ENCODE measurements at places on chromosomes 1 and 21.
A peak's percentile ranks its signal among the peaks of the same experiment; 100 is the strongest.

DNA sequence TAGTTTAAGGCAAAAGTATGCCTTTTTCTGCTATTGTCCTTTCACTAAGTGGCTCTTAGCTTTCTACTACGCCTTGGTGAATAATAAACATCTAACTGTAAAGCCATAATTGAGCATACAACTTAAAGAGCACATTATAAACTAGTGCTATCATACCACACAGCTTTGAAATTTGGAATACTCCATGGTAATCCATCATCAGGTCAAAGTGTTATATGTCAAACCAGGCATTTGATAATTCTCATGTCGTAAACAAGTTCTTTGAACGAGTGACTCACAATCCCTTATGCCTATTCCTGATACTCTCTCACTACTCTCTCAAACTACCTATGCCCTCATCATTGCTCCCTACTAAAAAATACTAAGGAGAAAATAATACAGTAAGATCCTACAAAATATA lies 60.3 kb upstream of the FMN2 start:
- no peak for DNase-seq

- DNase-seq, result no peak
These were observed 82.5 kb upstream of the ZNF648 start for GRCh38 chr1:182143825-182144645.

- DNase-seq, result no peak
These were observed 10.2 kb downstream of the TAS1R2 start for GRCh38 chr1:18849261-18849711.

DNA sequence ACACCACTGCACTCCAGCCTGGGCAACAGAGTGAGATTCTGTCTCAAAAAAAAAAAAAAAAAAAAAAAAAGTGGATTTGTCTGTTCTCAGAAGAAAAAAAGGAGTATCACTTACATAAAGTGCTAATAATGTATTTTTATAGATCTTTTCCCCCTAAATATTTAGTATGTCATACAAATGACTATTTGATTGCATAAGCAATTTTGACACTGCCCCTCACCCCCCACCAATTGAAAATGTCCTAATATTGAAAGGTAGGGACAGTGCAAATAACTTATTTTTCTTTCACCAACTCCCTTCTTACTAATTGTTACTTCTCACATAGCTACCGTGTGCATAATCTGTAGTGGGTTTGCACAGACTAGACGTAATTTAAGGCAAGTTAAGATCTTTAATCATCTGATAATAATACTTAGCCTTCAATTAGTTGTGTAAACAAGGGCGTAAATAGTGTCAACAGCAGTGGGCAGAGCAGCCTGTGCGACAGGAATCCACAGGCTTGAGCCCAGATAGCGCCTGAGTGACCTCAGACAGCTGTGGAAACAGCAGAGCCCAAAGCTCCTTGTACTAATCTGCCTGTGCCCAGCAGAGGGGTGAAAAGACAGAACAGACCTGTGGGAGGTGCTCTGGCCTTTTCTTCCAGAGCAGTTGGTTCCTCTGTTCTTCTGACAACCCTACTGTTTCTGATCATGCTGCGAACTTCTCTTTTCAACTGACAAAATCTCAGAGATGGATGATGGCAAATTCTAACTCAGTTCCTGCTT lies 4.5 kb upstream of the IER5 start:
- peak; percentile 20 for DNase-seq

- DNase-seq, result no peak
These were observed 948 bp downstream of the FBXO2 start for GRCh38 chr1:11653101-11653860.

DNA sequence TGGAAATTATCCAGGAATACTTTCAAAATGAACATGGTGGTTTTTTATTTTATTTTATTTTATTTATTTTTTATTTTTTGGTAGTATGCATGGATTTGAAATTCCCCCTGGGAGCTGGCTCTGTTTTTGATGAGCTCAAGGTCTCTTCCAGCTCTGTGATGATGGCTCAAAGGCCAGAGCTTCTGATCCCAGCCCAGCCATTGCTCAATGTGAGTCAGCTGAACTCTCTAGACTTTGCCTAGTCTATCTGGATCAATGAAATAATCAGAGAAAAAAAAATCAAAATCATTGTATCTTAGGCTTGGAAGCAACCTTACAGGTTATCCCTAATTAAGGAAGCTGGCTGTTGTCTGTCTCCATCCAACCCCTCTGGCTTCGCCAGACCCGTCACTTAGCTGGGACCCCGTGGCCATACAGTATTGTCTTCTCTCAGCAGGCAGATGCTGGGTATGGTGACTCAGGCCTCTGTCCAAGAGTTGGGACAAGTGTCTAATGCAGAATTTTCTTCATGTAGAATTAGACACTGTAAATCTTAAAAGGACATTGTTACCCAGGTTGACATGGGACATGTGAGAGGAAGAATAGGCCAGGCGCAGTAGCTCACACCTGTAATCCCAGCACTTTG lies 90.2 kb upstream of the LPGAT1 start:
- DNase-seq, result no peak

DNA sequence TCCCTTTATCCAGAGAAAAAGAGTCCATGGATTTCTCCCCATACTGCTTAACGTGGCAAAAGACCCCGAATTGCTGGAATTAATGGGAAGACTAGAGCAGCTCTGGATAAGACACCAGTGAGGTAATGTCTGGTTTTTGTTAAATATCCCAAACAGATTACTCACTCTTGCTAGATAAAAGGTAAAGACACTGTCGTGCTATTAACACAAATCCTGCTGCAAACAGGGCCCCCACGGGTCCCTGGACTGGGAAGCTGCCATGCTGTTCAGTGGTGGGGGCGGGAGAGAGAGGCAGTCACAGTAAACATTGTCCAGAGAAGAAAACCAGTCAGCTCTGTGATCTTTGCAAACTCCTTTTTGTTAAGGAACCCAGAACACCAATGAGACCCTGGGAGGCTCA lies 15.2 kb upstream of the SRP9 start:
- DNase-seq, result no peak

GRCh38 chr1:47067097-47067594 lies at the start of gene CYP4Z1:
Gene CYP4Z1 (plus strand): TSS chr1:47067231. CDS start chr1:47067491, 260 bp downstream.
- no peak for DNase-seq

- DNase-seq, result no peak
These were observed 117.7 kb downstream of the CTH start for GRCh38 chr1:70528590-70529333.

GRCh38 chr1:94092210-94092613 lies 28.7 kb downstream of the ABCA4 start:
- DNase-seq, result no peak

DNA sequence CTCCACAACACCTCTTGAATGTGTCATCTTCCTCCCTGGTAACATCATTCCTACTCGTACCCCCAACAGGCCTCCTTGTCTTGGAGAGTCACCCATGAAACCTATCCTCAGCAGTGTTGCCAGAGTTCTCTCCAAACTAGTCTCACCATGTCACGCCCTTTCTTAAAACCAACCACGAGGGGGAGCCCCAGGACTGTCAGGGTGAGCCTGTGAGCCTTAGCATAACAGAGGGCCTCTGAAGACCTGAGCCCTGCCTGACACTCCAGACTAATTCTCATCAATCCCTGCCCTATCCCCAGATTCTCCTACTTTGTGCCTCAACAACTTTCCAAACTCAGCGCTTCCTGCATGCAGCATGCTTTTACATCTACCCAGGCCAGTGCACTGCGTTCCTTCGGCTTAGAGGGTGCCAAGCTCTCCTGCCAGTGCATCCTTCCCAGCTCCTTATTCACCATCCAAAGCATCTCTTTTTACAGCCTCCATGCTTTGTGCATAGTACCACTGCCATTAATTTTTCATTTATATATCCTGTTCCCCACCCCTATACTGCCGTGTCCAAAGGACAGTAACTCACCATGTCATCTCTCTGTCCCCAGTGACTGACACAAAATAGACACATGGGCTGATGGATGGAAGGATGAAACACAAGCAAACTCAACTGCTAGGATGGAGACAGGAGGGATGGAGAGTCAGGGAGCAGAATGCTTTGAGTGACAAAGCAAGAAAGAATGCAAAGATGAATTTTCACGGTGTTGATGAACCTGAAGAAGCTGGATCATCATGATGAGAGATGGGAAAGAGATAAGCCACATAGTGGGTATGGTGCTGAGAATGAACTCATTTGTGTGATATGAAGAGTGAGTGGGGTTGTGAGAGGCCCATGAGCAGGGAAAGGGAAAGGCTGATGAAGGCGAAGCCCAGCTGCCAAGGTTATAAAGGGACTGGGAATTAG lies 34.0 kb downstream of the ZNF697 start:
- DNase-seq, result no peak

DNA sequence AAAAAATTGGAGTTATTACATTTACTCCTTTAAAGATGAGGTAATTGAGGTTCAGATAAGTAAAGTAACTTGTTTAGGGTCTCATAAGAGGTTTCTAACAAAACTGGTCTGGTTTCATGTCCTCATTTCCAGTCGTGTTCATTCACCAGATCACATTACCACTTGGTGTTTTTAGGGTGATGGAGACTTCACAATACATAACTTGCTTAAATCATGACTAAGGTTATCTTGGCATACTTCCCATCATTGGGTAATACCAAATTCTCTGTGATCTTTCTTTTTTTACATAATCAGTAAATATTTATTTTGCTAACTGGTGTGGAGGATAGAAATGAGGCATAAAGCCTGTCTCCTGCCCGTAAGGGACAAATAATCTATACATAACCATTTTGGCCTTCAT lies 31.6 kb upstream of the RPTN start:
- no peak for DNase-seq

GRCh38 chr1:185786524-185786923 lies 52.3 kb downstream of the HMCN1 start:
- DNase-seq, result no peak

GRCh38 chr1:20871419-20871818 lies 84.3 kb upstream of the HP1BP3 start:
- DNase-seq, result no peak

DNA sequence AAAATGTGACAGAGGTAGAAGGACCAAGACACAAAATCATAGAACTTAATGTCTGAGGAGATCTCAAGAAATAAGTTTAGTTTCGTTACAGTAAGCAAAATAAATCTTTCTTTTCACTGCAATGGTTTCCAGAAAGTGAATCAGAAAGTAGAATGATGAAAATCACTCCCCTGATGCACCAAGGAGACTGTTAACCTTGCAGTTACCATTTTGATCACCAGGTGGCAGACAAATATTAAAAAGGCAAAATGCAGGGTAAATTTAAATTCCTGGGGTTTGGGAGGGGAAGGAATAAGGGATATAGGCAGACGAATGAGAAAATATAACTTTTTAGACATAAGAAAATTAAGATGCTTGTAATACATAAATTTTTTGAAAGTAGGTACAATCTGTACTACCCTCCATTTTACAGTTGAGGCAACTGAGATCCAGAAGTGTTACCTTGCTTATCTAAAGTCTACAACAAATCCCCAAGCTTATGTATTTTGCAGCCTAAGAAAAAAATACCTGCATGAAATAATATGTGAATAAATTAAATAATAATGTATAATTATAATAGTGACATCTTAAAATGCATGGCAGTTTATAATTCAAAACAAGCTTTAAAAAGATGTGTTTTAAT lies 253.2 kb downstream of the CRB1 start:
- no peak for DNase-seq

DNA sequence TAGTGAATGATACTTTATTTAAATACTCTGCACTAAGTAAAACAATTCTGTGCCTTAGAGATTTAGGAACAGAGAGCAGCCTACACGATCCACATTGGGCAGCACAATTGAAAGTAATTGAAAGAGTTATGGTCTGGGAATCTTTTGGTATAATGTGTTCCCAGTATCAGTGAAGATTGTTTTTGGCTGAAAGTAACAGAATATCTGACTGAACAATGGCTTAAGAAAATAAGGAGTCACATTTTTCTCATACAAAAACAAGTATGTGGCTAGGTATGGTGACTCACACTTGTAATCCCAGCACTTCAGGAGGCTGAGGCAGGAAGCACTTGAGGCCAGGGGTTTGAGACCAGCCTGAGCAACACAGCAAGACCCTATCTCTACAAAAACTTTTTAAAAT lies 306.2 kb downstream of the NFIA start:
- DNase-seq, result no peak

DNA sequence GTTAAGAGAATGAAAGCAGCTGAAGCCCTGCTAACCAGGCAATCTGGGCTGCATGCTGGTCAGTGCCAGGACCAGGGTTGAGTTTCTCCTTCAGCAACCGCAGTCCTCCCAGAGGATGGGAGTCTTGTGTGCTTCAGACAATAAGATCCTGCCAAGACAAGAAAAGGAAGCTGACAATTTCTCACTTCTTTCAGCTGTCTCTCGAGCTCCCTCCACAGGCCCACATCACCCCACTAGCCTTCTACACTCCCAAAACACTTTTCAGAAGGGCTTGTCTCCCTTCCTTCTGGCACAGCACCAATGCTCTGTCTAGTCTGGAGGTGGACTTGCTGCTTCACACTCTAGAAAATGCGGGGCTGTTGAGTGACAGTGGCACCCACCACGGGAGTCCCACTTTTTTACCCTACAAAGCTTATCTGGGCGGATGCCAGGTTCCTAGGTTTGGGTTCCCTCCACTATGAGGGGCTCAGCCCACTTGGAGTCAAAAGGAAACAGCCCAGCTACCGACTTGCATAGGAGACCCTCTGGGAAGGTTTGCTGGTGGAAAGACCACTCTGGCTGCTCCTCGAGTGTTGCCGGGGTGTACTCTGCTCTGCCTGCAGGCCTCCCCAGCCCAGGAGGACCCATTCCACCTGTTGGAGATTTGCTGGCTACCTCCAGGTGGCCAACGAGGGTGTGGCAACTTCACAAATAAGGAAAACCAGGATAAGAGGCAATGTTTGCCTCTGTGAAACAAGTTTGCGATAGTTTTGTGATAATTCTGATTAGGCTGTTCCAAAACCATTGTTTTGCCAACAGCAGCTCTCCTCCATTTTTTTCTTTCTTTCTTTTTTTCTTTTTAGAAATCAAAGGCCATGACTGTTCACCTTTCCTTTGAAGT lies 68.9 kb downstream of the TENT5C start:
- DNase-seq, result peak; percentile 19

DNA sequence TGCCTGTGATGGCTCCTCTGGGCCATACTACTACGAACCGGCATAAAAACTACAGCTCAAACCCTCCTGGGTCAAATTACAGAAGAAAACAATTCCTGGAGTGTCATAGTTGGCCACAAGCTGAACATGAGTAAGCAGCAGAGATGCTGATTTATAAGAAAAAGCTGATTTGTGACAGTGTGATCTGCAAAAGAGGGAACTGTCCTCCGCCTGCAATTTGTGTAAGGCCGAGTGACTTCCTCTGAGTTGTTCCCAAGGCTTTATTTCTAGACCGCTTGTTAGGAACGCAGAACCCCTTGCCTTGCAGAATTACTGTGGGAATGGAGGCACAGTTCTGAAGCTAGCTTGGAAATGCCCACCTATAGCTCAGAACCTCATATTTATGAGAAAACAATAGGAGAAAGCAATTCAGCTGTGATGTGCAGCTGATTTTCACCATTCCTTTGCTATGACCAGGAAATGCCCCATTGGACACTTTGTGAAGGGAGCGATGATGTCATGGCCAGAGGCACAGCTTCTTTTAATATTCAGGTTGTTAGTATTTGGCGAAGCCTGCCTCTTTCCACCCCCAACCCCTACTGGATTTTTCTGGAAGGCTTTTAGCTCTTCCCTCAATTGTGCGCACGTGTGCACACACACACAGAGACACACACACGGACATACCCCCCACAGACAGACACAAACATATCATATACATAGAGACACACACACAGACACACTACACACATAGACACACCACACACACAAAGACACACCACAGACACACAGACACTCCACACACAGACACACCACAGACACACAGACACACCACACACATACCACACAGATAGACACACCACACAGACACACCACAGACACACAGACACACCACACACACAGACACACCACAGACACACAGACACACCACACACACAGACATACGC lies 47.6 kb downstream of the IER5 start:
- no peak for DNase-seq
